B cell (primary cell): ENCODE measurements at places on chromosomes 7 and 10.
A peak's percentile ranks its signal among the peaks of the same experiment; 100 is the strongest.

DNA sequence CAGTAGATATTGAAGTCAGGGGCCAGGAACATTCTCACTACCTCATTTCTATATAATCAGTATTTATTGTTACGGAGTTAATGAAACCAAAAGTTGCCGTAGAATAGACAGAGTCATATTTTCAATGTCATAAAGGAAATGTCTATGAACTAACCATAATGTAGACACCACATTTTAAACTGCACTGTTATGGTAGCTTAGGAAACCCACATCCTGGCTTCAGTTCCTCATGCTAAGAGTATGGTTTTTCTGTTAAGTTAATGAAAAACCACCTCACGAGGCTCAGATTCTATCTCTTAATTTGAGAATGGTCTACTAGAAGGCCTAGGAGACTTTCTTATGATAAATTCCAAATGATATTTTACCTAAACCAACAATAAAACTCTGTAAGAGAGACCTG is 166.5 kb downstream of the TMEM26 start:
- peak; percentile 76 for DNase-seq

GRCh38 chr7:43570688-43571365 is 12.1 kb upstream of the STK17A start:
- DNase-seq: no peak

DNA sequence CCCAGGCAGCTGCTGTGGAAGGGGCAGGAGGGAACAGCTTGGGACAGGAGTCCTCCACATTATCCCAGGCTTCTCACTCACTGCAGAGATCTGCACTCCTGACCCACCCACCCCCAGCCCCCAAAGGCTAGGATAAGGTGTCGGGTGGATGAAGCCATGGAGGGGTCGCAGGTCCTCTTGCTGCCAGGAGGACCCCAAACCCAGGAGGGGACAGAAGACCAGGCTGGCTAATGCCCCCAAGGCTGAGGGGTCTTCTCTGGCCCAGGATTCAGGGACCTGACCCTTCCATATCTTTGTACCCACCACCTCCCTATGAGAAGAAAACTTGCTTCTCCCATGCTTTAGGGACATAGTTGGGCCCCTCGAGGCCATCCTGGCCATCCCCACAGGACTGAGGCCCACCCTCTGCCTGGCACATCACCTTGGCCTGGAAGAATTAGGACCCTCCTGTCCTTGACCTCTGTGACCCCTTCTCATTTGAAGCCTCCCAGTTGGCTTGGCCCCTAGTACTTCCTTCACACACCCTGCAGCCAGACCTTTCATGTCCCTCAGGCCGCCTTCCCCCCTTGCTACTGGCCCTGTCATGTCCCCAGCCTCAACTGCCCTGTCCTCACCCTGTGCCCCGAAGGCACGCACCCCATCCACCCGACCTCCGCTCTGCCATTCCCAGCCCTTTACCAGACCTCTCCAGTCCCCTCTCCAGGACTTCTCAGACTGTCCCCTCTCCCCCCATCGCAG is 21.6 kb downstream of the KCNH2 start:
- DNase-seq: no peak

DNA sequence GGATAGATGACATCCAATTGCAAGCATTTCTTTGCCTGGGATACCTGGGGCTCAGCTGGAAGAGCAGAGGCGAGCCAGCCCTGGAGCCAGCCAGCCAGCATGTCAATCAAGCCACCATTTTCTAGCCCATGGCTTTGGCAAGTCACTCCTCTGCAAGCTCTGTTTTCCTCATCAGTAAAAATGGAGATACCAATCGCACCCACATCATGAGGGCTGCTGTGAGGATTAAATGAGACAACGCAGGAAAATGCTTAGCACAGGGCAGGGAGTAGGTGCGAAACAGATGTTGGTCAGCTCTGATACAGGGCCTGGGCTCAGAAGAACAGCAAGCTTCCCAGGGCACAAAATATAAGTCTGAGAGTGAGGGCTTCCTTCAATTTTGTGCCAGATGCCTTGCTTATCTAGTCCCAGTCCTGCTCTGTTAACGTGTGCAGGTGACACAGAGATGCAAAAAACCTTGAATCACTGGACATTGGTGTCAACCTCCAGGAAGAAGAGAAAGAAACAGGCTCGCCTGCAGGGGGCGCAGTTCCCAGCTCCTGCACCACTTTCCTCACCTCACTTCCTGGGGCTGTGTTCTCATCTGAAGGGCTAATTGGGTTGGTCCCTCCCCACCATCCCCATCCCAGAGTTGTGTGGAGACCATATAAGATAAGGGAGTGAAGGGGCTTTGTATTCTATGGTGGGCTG is 72.8 kb upstream of the CACUL1 start:
- no peak for DNase-seq

- no peak for DNase-seq
These were observed 537.2 kb downstream of the GATA3 start for GRCh38 chr10:8591640-8592039.

DNA sequence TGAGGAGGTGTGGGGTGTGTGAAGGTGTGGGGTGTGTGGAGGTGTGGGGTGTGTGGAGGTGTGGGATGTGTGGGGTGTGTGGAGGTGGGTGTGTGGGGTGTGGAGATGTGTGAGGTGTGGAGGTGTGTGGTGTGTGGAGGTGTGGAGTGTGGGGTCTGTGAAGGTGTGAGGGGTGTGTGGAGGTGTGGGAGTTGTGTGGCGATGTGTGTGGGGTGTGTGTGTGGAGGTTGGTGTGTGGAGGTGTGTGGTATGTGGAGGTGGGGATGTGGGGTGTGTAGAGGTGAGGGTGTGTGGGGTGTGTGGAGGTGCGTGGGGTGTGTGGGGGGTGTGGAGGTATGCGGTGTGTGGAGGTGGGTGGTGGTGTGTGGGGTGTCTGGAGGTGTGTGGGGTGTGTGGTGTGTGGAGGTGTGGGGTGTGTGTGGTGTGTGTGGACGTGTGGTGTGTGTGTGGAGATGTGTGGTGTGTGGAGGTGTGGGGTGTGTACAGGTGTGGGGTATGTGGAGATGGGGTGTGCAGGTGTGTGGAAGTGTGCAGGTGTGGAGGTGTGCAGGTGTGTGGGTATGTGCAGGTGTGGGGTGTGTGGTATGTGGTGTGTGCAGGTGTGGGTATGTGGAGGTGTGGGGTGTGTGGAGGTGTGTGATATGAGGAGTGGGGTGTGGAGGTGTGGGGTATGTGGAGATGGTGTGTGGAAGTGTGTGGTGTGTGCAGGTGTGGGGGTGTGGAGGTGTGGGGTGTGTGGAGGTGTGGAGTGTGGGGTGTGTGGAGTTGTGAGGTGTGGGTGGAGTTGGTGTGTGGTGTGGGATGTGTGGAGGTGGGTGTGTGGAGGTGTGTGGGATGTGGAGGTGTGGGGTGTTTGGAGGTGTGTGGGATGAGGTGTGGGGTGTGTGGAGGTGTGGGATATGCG is 34.5 kb downstream of the SPDYE17 start:
- DNase-seq: peak; percentile 16

DNA sequence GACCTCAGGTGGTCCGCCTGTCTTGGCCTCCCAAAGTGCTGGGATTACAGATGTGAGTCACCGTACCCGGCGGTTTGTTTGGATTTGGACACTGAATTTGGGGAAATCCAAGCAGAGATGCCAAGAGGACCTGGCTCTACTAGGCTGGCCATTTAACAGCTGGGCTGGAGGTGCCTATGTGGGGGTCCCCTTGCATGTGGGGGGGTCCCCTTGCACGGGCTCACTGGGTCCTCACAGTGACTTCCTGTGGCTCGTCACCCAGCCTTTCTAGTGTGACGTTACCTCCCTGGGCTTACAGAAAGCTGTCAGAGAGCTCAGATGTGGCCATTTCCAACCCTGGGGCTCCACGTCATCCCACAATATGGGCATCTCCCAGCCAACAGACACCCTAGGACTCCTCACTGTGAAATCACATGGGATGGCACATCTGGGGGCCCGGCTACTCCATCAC is 49.3 kb upstream of the GNA12 start:
- no peak for DNase-seq

DNA sequence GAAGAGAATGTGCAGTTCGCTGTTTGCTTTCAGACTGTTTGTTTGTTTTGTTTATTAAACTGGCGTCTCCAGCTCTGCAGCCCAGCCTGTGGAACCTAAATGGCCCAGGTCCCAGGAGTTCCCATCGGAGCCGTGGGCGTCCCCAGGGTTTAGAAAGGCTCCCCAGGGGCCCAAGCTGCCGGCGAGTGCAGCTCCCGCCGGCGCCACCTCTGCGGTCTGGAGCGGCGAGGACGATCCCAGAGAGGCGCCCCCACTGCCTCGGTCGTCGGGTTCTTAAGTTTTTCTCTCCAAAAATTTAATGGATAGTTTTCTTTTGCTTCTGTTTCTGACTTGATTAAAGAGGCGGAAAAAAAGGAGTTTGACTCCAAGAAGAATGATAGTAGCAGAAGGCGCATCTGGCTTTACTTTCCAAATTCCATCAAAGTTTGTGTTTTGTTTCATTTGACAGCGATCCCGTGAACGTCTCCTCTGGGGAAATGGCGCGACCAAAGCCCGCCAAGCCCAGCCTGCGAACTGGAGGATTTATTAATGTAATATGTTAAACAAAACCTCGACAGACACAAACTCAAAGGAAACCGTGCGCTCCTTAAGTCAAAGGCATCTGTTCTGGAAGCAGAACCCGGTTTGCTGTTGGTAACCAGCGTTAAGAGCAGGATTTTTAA is 718 bp upstream of the FZD1 start:
- peak; percentile 6 for DNase-seq

GRCh38 chr7:140915935-140916555 is 8.7 kb downstream of the BRAF start:
- peak; percentile 38 for DNase-seq

- DNase-seq: no peak
These were observed 92.9 kb upstream of the ADAM12 start for GRCh38 chr10:126481181-126481580.

DNA sequence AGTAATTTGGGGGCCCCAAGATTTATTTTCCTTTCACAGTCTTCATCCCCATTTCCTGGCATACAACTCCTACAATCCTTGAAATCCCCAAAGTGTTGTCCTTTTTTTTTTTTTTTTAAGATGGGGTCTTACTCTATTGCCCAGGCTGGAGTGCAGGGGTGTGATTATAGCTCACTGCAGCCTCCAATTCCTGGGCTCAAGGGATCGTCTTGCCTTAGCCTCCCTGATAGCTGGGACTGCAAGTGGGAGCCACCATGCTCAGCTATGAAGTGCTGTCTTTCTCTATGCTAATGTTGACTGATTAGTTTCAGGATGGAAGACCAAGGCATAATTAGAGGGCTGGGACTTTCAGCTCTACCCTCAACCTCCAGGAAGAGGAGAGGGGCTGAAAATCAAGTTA is 41.9 kb upstream of the KAT6B start:
- DNase-seq: no peak

DNA sequence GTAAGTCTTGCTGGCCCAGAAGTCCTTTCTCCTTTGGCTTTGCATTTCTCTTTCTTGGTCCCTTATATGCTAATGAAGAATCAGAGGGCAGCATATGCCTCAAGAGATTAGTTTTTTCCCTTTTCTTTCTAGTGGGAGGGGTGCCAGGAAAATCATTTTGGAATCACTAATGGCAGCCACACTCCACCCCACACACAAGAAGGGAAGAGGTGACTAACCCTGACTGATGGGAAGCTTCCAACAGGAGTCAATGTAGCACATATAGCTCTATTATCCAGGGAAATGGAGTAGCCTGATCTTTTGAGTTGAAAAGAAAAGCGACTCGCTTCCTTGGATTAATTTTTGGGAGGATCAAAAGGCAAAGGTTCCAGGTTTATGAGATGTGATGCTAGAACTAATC is 225.3 kb downstream of the KIF20B start:
- DNase-seq: no peak

DNA sequence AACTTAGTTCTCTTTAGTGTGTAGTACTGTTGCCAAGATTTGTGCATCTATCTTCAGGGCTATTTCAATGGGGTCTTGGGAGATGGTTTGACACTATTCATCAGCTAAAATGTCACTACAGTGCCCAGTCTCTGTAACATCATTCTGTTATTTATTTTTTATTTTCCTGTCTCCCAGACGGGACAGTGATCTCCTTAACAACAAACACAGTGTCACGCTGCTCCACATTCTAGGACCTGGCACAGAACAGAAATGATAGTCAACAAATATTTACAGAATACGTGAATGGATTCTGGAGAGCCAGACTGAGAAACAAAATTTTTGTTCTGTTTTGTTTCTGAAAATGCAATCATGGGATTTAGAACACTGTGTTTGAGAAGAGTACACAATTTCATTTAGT is 937.7 kb upstream of the LRRN3 start:
- DNase-seq: no peak

DNA sequence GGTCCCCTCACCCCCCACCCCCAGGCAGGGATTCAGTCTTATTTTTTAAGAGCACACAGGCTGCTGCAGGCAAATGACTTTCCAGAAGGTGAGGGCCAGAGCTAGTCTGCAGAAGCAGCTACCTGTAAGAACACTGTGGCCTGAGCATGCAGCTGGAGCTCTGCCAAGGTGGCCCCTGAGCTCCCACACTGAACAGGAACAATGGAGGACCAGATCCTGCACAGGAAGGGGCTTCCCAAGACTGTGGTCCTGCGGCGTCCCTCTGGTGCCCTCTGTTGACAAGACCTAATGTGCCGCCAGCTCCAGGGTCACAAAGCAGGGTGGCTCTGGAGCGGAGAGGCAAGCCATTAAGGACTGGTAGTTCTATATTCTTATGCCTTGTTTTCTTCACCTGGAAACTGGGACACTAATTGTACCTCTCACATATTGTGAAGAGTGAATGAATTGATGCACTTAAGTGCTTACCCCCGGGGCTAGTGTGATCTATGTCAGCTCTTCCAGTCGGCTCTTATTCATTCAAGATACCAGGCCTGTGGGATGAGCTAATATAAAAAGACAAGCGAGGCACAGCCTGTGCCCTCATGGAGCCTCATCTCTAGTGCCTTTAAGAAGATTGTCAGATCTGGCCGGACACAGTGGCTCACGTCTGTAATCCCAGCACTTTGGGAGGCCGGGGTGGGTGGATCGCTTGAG is 8.0 kb upstream of the BEND7 start:
- DNase-seq: peak; percentile 51
